ENCODE measurements at places on chromosomes 6 and 20. TPM values are rescaled to one million over a fixed set of nuclear protein-coding genes. Genes with fewer than 3 reads are reported as not detected.
A peak's percentile ranks its signal among the peaks of the same experiment; 100 is the strongest.

- H3K4me3 ChIP-seq, result no peak overlapping the region
- H3K4me1 ChIP-seq, result no peaks in the 10 kb centered on the region
- DNase-seq, result no peak
- no peaks in the 10 kb centered on the region for H3K27me3 ChIP-seq
- no peak overlapping the region for H3K27ac ChIP-seq
- no peaks in the 10 kb centered on the region for H3K36me3 ChIP-seq
Observed at GRCh38 chr6:140276719-140277118, 902.3 kb upstream of the CITED2 start.

The PGK2 gene
- total RNA-seq, result not detected

- no peaks in the 10 kb centered on the region for H3K36me3 ChIP-seq
- H3K4me1 ChIP-seq, result no peaks in the 10 kb centered on the region
- H3K27ac ChIP-seq, result peak within 1 kb of the TSS; percentile 42
- DNase-seq, result peak; percentile 66
- H3K4me3 ChIP-seq, result peak within 1 kb of the TSS; percentile 36
- H3K27me3 ChIP-seq, result no peaks in the 10 kb centered on the region
Observed at GRCh38 chr20:36645998-36646397, at the start of gene SLA2. Gene SLA2, minus strand, starts transcription at chr20:36646196. Its CDS starts 4,861 bp downstream, at chr20:36641335.

The TAF11 gene
- total RNA-seq, result 18.1 TPM

DNA sequence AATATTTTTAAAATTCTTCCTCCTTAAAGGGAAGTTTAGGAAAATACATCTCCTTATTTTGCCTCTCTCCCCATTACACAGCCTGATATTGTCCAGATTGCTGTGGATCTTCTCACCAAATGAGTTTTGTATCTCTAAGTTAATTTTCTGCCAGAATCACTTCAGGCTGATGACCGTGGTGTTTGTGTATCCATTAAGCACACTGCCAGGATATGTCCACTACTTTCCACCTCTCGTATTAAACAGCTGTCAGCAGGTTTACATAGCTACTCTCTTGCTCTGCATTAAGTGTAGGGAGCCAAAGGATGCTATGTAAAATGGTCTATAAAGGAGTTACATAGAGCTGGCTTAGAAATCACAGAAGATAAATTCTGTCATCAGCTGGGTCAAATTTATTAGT lies 201.1 kb downstream of the ZFAND3 start:
- H3K27me3 ChIP-seq, result no peaks in the 10 kb centered on the region
- H3K4me1 ChIP-seq, result no peaks in the 10 kb centered on the region
- DNase-seq, result no peak
- H3K36me3 ChIP-seq, result no peaks in the 10 kb centered on the region
- H3K4me3 ChIP-seq, result no peak overlapping the region

GRCh38 chr6:117317261-117317660 lies 51.9 kb downstream of the VGLL2 start:
- H3K27me3 ChIP-seq, result no peaks in the 10 kb centered on the region
- H3K36me3 ChIP-seq, result no peaks in the 10 kb centered on the region
- no peaks in the 10 kb centered on the region for H3K4me1 ChIP-seq
- H3K4me3 ChIP-seq, result no peak overlapping the region
- DNase-seq, result no peak

DNA sequence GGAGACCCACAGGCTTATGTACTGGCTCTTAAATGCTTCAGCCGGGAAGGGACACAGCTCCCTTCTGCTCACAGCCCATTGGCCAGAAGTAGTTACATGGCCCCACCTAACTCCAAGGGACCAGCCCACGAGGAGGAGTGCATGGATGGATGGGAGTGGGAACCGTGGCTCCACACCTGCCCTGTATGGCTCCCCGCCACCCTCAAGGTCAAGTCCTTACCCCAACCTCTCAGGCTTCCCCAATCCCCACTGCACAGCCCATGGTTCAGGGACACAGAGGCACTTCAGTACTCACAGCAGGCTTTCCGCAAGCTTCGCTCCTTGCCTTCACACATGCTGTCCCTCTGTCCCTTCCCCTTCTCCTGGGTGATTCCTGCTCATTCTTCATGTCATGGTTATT lies 137.9 kb upstream of the KCNG1 start:
- no peaks in the 10 kb centered on the region for H3K36me3 ChIP-seq
- DNase-seq, result no peak
- H3K27me3 ChIP-seq, result peaks cover 18% of the 10 kb centered on the region
- H3K27ac ChIP-seq, result no peak overlapping the region

DNA sequence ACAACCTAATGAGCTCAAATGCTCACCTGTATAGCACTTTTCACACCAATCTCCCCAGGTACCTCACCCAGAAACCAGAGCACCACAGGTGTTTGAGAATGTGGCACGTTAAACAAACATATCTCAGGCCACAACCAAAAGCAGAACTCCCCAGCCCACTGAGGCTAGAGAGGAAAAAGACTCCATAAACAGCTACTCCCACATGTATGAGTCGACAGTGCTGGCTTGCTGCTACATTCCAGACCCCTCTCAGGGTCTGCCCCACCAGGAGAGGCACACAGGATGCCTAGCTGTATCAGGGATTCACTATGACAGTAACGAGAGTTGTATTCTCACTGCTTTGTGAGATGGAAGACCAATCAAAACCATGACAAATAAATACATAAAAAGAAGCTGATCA lies 242.6 kb upstream of the ARID1B start:
- no peaks in the 10 kb centered on the region for H3K36me3 ChIP-seq
- no peak for DNase-seq
- H3K4me3 ChIP-seq, result no peak overlapping the region
- H3K4me1 ChIP-seq, result no peaks in the 10 kb centered on the region
- H3K27ac ChIP-seq, result no peak overlapping the region
- H3K27me3 ChIP-seq, result no peaks in the 10 kb centered on the region

- DNase-seq, result no peak
- no peak overlapping the region for H3K27ac ChIP-seq
- peaks cover 11% of the 10 kb centered on the region for H3K4me1 ChIP-seq
- no peaks in the 10 kb centered on the region for H3K36me3 ChIP-seq
- no peaks in the 10 kb centered on the region for H3K27me3 ChIP-seq
Observed at GRCh38 chr6:56667336-56667735, 24.6 kb upstream of the DST start.

The TLDC2 gene
- 1.6 TPM for total RNA-seq

DNA sequence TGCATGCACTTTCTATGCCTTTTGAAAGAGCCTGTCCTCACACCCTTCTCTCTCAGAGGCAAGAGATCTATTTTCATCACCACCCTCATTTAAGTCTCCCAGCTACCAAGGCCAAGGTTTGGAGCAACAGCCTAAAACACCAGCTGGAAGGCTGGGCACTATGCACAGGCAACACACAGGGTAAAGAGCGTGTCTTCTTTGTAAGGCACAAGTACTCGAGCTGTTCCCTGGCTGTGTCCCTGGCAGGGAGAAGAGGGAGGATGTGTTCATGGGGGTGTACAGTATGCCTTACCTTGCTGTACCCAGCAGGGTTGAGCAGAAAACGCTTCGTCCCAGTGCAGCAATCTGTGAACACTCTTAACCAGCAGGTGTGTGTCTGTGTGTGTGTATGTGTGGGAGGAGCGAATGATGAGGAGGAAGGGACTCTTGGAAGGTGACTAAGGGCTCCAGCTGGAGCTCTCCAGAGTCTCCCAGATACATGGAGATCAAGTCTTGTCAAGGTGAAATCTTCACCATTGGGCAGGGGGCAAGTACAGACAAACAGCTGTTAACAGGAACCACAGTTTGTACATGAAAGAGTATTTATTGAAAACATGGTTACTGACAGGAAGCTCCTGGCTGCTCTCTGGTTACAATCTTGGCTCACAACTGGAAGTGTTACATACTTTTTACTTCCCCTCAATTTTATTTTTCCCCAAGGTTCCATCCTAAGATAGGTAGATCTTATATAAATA lies 40.8 kb downstream of the ELMO2 start:
- H3K4me1 ChIP-seq, result peaks cover 27% of the 10 kb centered on the region
- peaks cover 57% of the 10 kb centered on the region for H3K36me3 ChIP-seq
- H3K4me3 ChIP-seq, result no peak overlapping the region
- no peak for DNase-seq
- H3K27ac ChIP-seq, result no peak overlapping the region
- no peaks in the 10 kb centered on the region for H3K27me3 ChIP-seq

GRCh38 chr6:155629652-155630051 lies 174.0 kb upstream of the NOX3 start:
- H3K4me1 ChIP-seq, result no peaks in the 10 kb centered on the region
- no peaks in the 10 kb centered on the region for H3K36me3 ChIP-seq
- H3K4me3 ChIP-seq, result no peak overlapping the region
- no peak overlapping the region for H3K27ac ChIP-seq
- no peaks in the 10 kb centered on the region for H3K27me3 ChIP-seq

The CTNNBL1 gene
- total RNA-seq, result 52.8 TPM

DNA sequence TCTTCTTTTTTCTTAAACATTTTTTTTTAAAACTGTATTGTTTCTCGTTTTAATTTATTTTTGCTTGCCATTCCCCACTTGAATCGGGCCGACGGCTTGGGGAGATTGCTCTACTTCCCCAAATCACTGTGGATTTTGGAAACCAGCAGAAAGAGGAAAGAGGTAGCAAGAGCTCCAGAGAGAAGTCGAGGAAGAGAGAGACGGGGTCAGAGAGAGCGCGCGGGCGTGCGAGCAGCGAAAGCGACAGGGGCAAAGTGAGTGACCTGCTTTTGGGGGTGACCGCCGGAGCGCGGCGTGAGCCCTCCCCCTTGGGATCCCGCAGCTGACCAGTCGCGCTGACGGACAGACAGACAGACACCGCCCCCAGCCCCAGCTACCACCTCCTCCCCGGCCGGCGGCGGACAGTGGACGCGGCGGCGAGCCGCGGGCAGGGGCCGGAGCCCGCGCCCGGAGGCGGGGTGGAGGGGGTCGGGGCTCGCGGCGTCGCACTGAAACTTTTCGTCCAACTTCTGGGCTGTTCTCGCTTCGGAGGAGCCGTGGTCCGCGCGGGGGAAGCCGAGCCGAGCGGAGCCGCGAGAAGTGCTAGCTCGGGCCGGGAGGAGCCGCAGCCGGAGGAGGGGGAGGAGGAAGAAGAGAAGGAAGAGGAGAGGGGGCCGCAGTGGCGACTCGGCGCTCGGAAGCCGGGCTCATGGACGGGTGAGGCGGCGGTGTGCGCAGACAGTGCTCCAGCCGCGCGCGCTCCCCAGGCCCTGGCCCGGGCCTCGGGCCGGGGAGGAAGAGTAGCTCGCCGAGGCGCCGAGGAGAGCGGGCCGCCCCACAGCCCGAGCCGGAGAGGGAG lies 580 bp downstream of the VEGFA start:
- H3K4me3 ChIP-seq, result peak overlapping the region; percentile 81
- peaks cover 30% of the 10 kb centered on the region for H3K4me1 ChIP-seq
- peak overlapping the region; percentile 88 for H3K27ac ChIP-seq
- DNase-seq, result peak; percentile 90

DNA sequence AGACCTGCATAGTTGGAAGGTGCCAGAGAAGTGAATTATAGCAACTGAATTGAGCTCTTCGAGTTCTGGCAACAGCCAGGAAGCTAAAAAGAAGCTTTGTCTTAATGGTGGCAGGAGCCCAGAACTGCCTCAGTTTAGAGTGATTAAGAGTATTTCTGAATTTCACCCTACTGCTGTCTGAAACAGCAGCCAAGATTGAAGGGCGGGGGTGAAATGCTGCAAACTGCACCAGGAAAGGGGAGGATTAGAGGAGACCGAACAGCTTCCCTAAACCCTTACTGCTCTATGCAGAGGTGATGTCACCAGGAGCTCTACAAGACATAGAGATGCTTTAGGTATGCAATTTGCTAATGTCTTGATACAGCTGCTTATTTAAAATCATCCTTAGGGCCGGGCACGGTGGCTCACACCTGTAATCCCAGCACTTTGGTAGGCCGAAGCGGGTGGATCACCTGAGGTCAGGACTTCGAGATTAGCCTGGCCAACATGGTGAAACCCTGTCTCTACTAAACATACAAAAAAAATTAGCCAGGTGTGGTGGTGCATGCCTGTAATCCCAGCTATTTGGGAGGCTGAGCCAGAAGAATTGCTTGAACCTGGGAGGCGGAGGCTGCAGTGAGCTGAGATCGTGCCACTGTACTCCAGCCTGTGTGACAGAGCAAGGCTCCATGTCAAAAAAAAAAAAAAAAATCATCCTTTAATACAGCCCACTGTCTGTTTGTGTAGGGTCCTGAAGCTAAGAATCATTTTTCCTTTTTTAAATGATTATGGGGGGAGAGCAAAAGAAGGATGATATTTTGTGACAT lies 91.7 kb upstream of the IYD start:
- H3K4me1 ChIP-seq, result no peaks in the 10 kb centered on the region
- no peak for DNase-seq
- H3K27me3 ChIP-seq, result no peaks in the 10 kb centered on the region
- no peak overlapping the region for H3K27ac ChIP-seq
